ENCODE measurements at places on chromosomes 11 and 22.

GRCh38 chr22:46054091-46055073 is 77.4 kb upstream of the WNT7B start:
- peak; percentile 88 for DNase-seq

DNA sequence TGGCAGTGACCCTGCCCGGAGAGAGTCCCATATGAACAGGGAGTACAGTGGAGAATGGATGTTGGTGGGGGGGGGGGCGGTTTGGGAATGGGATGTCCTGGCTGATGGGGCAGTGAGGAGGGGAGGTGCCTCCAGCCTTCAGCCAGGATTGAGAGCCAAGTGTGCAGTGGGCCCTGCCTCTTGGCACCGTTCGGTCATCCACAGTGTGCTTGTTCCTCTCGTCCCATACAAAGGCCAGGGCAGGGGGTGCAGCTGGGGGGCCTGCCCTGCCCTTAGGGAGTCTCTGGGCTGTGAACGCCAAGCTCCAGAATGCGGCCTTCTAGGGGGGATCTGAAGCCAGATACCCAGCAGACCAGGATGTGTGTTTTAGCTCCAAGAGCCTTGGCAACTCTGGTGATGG is 34.0 kb downstream of the KCNC1 start:
- DNase-seq = no peak

DNA sequence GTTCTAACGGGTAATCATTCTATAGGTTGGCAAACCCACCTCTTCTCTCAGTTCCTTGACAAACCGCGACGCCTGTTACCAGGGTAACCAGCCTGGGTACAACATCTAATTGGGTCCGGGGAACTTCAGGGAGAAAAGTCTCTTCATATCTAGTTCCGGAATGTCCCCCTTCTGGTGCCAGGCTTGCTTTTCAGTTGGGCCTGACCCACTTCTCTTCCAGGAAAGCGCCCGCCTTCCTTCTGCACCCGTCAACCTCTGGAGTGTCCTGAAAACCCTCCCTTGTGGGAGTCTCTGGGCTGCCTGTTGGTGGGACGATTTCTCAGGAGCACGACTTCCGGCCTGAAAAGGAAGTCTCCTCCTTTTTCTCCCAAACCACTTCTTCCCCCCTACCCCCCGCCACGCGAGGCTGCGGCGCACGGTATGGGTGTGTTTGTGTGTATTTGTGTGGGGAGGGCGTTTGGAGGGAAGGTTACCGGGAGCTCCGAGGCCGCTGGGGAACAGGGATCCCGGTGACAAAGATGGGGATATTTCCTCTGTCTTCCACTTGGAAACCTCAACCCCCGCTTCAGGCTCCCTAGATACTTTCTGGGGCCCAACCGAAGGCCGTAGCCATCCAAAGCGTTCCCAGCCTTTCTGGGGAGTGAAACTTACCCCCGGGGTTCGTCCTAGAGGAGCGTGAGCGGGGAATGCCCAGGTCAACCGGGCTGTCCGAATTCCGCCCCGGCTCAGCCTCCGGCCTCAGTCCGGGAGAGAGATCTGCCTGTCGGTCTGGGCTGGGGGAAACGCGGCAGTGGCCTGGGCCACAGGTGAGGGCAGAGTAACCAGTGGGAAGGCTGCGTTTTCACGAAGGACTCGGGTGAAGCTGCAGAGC is at the start of the genes NKAPD1 and PIH1D2:
TSS of gene NKAPD1 (plus strand) at position 359 of the 871 bp plus-strand sequence. CDS start 1,276 bp downstream, outside the sequence.
TSS of gene PIH1D2 (minus strand) at position 77 of the 871 bp plus-strand sequence. CDS start 843 bp downstream, outside the sequence.
- DNase-seq = peak; percentile 79

- peak; percentile 98 for DNase-seq
These were observed 13.5 kb upstream of the B4GALNT4 start for GRCh38 chr11:355581-356458.

DNA sequence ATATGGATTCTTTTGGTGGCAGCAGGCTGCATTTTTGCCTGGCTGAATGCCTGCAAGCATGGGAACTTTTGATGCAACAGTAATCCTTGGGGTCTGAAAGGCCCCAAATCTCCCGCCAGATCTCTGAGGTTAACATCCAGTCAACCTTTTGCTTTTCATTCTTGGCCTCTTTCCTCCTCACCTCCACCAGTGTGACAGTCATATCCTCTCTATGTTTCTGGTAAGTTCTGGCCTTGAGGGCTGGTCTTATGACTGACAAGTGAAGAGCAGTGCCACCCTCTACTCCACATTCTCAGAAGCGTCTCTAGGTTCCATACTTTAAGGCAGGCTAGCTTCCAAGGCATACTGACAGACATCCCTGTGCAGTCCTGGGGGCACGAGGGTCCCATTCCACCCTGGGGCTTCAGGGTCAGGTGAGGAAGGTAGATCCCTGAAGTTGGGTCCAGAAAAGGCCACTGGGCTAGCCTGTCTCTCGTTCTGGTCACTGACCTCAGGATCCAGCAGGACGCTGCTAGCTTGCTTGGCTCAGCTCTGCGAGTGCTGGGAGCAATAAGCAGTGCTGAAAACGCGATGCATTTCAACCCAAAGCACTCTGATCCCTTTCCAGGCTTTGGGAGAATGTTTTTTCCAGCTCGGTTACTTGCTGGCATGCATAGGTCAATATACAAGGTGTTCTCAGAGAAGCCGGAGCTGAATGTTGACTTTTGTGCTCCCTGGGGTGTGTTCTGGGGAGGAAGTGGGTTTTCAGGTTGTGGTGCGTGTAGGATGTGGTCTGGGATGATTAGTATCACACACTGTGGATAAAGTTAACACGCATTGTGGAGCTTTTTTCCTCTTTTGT is 75.2 kb downstream of the PTPRJ start:
- DNase-seq = no peak

GRCh38 chr11:116073854-116074837 is 569.9 kb upstream of the CADM1 start:
- peak; percentile 38 for DNase-seq

DNA sequence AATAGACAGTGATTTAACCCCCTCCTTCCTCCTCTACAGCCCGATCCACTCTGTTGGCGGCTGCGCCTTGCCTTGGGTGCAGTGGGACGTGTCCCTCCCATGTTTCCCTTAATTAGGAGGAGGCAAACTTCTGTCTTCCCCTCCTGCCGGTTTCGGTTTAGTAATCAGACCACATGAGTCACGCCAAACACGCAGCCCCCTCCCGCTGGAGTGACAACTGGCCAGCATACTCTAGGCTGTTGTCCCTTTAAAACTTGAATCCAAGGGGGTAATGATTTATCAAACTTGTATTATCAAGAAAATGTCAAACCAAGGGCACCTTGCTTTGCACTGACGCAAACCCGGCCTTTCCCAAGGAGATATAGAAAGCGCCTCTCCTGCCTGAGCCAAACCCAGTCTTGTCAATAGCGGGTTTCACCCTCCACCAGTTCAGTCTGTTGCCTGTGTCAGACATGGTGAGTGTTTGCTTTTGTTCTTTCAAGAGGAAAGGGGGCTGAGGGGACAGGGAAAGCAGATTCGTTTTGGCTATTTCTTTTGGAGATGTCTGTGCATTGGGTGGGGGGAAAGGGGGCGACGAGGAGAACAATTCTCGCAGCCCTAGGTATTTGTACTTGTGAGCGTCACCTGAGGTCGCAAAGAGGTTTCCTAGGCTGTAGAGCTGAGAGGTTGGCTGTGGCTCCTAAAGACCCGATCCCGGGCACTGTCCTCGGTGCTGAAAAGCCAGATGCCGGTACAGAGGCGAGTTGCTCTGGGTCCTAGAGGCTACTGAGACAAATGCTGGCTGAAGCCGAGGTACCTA is at the start of gene SLC6A5:
TSS of gene SLC6A5 (plus strand) at position 388 of the 799 bp plus-strand sequence. CDS start at position 453, 65 bp downstream.
- DNase-seq = no peak

DNA sequence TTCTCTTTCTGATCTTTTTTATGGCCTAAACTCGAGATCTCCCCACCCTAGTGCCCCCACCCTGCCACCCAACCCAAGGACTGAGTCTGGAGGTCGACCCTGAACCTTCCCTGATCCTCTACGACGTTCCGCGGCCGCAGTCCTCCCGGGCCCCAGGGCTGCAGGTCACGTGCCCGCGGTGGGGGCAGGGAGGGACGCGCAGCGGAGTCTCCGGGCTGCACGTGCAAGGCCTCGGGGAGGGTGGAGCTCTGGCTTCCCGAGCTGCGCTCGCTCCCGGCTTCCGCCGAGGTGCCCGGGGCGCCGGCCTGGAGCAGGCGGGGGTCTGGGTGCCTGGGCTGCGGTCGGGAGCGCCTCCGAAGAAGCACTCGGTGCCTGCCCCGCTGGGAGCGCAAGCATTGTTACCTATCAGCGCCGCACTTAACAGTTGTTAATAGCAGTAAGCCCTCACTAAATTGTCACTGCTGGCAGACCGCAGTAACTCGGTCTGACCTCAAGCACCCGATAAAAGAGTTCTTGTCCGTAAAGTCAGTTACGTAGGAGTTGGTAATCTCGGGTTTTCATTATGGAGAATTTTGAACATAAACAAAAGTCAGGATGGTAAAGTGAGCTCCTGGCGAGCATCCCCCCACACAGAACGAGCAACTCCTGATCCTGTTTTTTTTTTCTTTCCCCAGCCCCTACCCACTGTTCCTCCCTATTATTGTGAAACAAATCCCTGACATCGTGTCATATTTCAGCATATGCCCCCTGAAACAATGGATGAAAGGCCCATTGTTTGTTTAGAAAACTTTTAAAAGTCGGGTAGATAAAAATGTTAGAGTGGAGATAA is 69.7 kb upstream of the EP300 start:
- peak; percentile 93 for DNase-seq

- DNase-seq = no peak
These were observed 30.0 kb upstream of the WNT11 start for GRCh38 chr11:76236092-76236999.

DNA sequence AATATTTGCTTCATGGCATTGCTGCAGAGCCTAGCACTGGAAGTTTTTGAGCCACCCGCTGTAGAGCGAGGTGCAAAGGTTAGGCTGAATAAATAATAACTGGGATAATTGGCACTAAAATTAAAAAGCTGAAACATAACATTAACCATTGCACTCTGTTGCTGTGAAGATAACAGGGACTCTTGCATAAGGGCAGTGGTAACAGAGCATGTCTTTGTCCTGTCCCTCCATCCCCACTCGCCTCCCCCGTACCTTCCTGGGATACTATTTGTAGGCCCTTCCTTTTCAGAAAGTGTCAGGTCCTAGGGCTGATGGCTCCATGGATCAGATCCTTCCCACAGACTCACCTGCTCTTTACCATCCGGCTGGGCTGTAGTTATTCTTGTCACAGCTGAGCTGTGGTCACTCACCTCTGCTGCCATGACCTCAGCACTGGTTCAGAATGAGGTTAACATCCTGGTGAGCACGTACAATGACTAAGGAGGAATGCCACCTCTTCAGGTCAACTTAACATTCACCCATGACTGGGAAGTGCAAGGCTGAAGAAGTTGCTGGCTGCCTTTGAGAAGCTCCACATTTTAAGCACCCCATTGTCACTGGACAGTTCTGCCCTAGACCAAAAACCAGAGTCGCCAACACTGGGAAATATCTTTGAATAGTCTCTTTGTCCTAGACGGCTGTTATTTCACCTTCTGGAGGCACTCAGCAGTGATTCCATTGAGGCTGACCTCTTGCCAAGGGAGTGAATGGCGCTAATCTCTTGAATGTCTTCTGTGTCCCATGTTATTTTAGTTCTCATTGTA is 103.2 kb upstream of the KIRREL3 start:
- no peak for DNase-seq

- DNase-seq = no peak
These were observed 45.3 kb downstream of the PC start for GRCh38 chr11:66912911-66913310.

DNA sequence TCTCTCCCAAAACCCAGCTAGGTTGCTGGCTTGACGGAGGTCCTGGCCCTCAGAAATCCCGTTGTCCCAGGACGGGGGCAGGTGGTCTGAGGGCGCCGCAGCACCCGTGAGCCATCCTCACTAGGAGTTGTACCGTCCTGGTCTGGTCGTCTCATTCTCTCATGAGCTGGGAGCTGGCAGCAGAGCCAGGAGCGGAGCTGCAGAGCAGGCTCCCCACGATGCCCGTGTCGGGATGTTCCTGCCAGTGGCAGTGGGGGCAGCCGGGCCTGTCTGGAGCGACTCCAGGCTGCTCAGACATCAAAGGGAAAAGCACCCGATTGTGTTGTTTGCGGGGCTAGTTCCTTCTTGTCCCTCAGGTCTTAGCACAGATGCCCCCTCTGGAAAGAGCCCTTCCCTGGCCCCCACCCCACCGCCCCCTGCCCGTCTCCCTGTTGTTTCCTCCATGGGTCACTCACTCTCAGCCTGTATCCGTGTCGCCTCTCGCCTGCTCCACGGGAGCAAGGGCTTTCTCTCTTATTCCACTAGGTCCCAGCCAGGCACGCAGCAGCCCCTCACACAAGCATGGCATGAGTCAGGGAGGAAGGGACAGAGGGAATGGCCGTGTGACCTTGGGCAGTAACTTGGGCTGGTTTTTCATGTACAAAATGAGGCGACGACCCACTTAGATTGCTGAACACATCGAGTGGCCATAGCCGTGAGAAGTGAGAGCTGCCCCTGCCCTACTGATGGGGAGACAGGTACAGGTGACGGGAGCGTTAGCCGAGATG is 23.2 kb upstream of the MGAT3 start:
- DNase-seq = no peak

DNA sequence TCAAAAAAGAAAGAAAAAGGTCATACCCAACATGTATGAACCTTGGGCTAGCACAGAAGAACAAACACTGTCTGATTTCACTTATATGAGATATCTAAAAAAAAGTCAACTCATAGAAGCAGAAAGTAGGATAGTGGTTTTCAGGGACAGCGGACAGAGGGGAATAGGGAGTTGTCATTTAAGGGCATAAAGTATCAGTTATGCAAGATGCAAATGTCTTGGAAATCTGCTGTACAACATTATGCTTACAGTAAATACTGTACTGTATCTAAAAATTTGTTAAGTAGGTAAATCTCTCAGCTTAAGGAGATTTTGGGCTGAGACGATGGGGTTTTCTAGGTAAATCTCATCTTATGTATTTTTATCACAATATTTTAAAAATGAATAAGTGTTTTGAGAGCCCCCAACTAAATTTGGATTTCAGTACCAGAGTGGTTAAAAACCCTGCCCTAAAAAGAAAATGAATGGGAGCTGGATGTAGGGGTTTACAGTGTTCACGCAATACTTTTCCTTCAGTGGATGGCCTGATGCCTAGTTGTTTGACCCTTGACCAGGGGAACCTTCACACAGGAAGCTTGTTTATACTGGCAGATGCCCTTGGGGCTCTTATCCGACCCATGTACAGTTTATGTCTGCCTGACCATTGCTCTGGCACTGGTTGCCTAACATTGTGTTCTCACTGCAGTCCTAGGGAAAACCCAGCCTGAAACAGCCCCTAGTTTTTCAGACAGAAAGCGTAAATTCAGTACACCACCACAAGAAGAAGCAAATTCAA is 34.8 kb downstream of the SLC22A9 start:
- DNase-seq = no peak

GRCh38 chr11:85758480-85759039 is 52.4 kb downstream of the SYTL2 start:
- no peak for DNase-seq

DNA sequence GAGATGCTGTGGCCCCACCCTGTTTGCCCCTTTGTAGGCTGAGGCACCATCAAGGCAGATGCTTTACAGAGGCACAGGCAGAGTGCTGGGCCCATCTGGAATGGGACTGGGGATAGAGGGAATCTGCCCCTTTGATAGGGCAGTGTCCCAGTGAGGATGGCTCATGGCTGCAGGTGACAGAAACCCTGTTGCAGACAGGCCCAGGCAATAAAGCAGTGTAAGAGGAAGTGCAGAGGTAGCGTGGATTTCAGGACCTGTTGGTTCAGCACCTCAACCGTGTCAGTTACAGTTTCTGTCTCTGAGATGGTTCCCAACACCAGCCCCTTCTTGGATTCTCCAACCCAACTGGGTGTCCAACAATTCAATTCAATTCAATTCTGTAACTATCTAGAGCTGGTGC is 25.1 kb downstream of the PRDM11 start:
- DNase-seq = no peak

- DNase-seq = no peak
These were observed 12.1 kb upstream of the SF1 start for GRCh38 chr11:64790205-64791095.
